Osteocyte (in vitro differentiated cells): ENCODE measurements at places on chromosomes 6 and 20. TPM values are rescaled to one million over a fixed set of nuclear protein-coding genes. Genes with fewer than 3 reads are reported as not detected.

DNA sequence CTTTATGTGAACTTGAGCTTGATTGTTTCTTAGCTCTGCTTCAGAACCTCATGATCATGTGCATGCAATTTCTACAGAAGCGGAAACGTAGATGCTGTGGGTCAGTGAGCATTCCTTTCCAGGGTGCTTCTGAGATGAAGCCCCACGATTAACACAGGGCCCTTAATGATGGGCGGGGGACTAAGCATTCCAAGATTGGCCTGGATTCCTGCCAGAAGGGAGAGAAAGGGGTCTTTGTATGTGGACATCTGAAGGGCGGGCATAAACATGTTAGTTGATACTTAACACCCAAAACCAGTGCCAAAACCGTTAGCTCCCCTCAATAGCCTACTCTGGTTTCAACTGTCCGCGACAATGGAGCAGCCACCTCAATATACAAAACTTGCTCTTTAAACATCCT is 46.9 kb upstream of the POU3F2 start:
- no peak for DNase-seq
- no peak overlapping the region for H3K4me3 ChIP-seq
- H3K27ac ChIP-seq: no peak overlapping the region
- H3K4me1 ChIP-seq: peaks cover 5% of the 10 kb centered on the region
- no peaks in the 10 kb centered on the region for H3K36me3 ChIP-seq
- peaks cover 41% of the 10 kb centered on the region for H3K27me3 ChIP-seq

- no peak overlapping the region for H3K27ac ChIP-seq
- DNase-seq: no peak
- H3K4me3 ChIP-seq: no peak overlapping the region
- H3K36me3 ChIP-seq: no peaks in the 10 kb centered on the region
- no peaks in the 10 kb centered on the region for H3K4me1 ChIP-seq
- peaks cover 24% of the 10 kb centered on the region for H3K27me3 ChIP-seq
Measured at GRCh38 chr20:22619272-22619671, 34.9 kb upstream of the FOXA2 start.

DNA sequence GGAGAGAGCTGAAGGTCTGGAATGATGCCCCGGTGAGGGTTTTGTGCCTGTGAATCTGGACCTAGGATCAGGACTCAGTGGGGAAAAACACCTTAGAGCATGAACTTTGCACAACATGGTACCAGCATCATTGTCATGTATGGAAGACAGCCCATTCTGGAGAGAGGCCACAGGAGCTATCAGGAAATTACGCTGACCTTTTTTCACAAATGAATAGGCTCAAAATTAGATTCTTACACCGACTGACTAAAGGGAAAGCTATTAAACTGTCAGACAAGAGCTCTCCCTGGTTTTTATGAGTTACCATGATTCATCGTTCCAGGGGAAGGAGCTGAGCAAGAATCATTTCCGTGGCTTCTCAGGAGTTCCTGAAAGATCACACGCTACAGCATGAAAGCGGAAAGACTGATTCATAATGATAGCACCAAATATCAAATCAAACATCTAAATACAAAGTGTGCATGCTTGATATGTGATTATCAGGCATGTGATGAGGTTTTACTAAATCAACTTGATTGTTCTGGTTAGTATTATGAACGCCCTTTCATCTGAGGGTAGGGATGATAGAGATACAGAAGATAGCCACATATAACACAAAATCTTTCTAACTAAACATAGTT is 224.9 kb upstream of the SMLR1 start:
- no peaks in the 10 kb centered on the region for H3K27me3 ChIP-seq
- H3K27ac ChIP-seq: peak overlapping the region; percentile 29
- H3K4me3 ChIP-seq: no peak overlapping the region
- no peak for DNase-seq
- H3K4me1 ChIP-seq: peaks cover 18% of the 10 kb centered on the region

Gene TPX2
- 22.6 and 25.5 TPM in 2 replicates for total RNA-seq
